ENCODE measurements at places on chromosomes 5 and 9.

GRCh38 chr5:24633715-24634325 is 11.0 kb downstream of the CDH10 start:
- DNase-seq, result peak; percentile 42

DNA sequence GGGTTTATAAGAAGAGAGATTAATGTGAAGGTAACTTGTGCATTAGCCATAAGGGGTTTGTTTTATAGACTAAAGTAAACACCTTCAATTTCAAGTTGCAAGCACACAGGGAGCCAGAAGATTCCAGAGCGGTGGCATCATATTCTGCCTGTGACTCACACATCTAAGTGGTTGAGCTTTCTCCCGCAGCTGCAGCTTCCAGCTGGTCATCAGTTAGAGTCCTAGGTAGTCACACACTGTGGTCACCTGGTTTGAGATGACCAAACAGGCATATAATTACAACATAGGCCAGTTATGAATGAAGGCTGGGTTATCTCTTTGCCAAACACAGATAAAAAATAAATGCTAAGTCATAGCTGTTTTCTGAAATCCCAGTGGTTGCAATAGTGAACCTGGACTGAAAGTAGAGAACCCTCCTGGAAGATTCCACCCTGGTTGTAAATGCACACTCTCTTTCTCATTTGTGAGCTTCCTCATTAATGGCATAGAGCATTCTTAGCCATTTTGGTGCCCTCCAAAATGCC is 171.3 kb downstream of the GDNF start:
- DNase-seq, result peak; percentile 94

DNA sequence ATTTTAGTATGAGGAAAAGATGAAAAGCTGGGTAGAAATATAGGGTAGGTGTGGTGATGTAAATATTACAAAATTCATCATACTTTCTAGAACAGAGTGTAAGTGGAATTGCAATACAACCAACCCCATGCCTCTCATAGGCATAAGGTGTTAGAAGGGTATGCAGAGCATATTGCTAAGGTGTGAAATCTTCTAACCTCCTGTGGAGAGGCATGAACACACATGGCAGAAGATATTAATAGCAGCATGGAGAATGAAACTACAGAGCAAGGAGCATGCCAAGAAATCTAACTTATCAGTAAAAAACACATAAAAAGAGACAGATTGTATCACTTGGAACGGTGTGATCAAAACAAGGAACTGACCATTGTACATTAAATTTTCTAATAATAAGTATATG is 441.5 kb downstream of the CDH18 start:
- DNase-seq, result no peak

- DNase-seq, result peak; percentile 91
These were observed 185.0 kb upstream of the ELL2 start for GRCh38 chr5:96146675-96147074.

GRCh38 chr9:13991395-13991794 is 322.5 kb downstream of the NFIB start:
- DNase-seq, result no peak

GRCh38 chr9:108477529-108478006 is 378.2 kb downstream of the ACTL7B start:
- peak; percentile 84 for DNase-seq

- peak; percentile 92 for DNase-seq
These were observed 24.8 kb downstream of the TGFBI start for GRCh38 chr5:136053336-136054141.

GRCh38 chr5:27947088-27947487 is 908.7 kb upstream of the CDH9 start:
- DNase-seq, result no peak

DNA sequence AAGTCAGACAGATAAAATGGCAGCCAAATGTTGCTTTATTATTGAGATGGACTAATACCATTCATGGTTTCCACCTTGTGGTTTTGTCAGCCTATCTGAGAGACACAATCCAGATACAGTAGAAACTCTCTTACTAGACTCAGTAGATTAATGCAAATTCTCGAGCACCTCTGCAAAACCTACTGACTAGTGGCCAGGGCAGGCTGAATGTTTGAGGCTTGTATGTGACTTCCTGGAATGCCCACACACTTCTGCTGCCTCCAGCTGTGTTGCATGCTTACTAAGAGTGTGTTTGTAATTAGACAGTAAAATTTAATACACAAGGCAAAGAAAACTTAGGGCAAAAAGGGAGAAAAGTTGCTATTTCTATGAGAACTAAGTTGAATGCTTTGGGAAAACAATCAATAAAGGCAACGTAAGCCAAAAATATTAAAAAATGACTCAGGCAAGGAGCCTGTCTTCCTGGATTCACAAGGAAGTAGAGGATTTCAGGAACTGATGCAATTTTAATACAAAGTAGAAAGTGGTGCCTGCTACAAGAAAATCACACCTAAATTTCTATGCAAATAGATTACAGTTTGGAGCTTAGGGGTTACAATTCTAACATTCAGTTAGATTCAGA is 30.2 kb upstream of the CCNG1 start:
- DNase-seq, result peak; percentile 60

DNA sequence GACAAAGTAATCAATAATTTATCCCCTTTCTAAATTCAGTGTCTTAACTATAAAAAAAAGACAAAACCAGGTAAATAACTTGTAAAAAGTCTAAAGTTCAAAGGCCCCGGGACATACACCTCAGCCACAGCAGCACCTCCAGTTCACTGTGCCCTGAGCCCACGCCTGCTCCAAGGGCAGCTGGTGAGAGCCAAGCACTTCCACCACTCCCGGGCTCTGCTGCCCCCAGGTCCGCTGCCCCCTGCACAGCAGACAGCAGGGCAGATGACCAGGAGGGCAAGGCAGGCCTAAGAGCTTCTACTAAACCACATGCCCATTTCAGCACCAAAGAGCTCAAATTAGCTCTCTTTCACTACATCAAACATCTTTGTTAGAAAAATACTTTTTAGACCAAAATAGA is 91.9 kb downstream of the CAMSAP1 start:
- DNase-seq, result no peak

- DNase-seq, result peak; percentile 33
These were observed 26.3 kb upstream of the TENT4A start for GRCh38 chr5:6686915-6687409.

DNA sequence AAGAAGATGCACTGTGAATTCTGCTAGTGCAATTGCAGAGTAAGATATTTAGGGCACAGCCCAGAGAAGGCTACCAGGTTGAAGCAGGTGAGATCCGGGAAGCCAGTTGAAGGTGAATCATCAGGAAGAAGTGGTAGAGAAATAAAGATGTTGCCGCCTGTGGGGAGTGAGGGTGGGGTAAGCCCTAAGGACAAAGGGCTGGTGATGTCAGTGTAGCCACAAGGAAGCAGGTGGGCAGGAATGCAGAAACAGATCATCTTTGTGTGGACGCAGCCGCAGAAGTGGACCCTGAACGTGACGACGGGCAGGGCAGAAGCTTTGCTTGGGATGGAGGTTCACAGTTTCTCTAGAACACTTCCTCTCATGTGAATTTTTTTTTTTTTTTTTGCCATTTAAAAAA is 164.2 kb downstream of the ACTL7B start:
- no peak for DNase-seq

- no peak for DNase-seq
These were observed 72.6 kb downstream of the ERMP1 start for GRCh38 chr9:5760338-5760737.

- DNase-seq, result no peak
These were observed 466.1 kb downstream of the PTPRD start for GRCh38 chr9:10146517-10147331.

- DNase-seq, result peak; percentile 63
These were observed 423.6 kb downstream of the IRX1 start for GRCh38 chr5:4019009-4019769.

GRCh38 chr5:9069650-9070049 is 476.2 kb downstream of the SEMA5A start:
- DNase-seq, result no peak

GRCh38 chr5:10685115-10685521 is 75.9 kb downstream of the DAP start:
- DNase-seq, result no peak

- no peak for DNase-seq
These were observed 415.4 kb upstream of the GRAMD2B start for GRCh38 chr5:126007841-126008240.

DNA sequence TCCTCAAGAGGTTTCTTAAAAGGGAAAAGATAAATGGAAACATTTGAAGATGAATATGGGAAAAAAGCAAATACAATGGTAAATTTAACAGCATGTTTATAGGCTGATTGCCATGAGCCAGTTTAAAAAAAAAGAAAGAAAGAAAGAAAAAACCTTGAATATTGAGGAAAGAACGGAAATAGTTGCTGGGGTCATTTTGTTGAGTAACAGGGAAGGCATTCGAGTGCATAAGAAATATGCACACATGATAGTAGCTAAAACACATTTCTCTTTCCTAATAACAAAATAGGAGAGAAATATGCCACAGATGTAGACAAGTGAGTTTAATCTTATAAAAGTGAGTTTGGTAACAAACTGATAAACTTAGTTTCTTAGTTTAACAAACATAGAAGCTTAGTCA is 864.6 kb upstream of the ACO1 start:
- DNase-seq, result no peak

- no peak for DNase-seq
These were observed 978 bp upstream of the BRD3OS start for GRCh38 chr9:134024214-134024792.

DNA sequence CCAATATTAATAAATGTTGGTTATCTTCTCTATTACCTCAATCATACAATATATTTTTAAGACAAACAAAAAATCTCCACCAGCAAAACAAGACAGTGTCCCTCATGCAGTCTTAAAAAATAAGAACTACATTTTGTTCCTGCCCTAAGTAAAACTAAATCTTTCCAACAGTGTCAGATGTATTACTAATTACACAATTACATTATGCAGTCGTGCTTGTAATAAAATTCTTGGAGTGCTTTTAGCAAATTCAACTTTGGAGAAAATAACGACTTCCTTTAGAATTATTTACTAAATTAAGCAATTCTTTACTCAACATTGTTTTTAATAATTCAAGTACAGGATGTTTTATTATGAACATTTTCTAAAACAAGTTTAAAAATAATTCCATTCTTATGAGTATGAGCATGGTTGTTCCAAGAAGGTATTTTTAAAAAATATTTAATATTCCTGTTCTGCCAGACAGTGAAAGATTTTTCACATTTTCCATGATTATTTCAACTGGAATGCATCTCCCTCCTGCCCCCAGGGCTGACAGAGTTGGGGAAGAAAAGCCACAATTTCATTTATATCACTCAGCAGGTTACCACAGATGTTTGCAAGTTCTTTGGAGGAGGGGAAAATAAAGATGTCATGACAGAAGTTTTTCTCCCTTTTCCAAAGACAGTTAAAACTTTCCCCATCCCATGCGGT is 137.9 kb downstream of the FAM114A2 start:
- peak; percentile 98 for DNase-seq

- no peak for DNase-seq
These were observed 122.7 kb downstream of the NMUR2 start for GRCh38 chr5:152282331-152282730.

- no peak for DNase-seq
These were observed 4.2 kb downstream of the PRR7 start for GRCh38 chr5:177450667-177451424.

DNA sequence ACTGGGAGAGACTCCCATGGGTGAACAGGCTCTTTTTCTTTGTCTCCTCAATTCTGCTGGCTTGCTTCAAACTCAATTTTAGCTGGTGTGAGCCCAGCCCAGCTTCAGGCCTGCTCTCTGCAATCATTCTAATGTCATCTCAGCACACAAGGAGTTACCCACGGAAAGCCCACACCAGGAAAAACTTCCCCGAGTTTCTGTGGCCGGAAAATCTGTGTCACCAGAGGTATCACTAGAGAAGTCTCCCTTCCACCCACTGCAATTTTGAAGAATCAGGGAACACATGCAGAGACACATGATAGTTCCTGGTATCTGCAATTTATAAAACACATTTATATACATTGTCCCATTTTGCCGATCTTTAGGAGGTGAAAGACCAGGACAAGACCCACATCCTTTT is 13.5 kb upstream of the NDFIP1 start:
- no peak for DNase-seq

- DNase-seq, result no peak
These were observed 56.0 kb upstream of the AGXT2 start for GRCh38 chr5:35103637-35104299.

DNA sequence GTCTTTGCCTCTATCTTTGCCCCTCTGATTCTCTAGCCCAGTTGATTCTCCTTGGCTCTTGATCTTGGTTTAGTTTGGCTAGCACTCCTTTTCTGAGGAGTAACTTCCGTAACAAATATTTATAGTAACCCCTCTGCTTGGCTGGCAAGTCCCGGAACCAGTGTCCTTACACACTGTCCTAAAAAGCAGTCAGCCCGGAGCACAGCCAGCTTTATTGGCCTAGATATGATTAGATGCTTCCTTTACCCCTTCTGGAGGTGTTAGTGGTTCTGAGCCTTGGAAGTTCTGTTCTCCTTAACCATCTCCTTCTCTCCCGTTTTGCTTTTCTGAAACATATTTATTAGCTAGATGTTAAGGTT is 17.0 kb upstream of the MSMP start:
- DNase-seq, result no peak

DNA sequence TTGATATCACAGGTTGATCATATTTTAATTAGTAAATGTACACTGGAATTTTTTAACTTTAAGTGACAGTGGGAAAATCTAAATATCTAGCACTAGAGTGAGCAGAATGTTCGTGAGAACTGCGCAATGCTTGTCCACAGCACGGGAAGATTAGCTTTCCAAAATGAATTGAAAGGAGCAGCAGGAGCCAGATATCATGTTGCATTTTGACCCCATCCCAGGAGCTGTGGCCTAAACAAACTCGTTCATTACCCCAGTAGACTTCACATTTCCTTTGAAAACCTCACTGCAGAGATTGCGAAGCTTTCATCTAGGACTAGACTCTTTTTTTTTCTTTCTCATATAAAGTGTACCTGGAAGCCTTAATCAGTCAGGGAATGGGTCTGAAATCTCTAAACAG is 525.8 kb downstream of the CTNND2 start:
- no peak for DNase-seq

GRCh38 chr9:85743275-85744128 is 1.7 kb upstream of the AGTPBP1 start:
- DNase-seq, result peak; percentile 82

DNA sequence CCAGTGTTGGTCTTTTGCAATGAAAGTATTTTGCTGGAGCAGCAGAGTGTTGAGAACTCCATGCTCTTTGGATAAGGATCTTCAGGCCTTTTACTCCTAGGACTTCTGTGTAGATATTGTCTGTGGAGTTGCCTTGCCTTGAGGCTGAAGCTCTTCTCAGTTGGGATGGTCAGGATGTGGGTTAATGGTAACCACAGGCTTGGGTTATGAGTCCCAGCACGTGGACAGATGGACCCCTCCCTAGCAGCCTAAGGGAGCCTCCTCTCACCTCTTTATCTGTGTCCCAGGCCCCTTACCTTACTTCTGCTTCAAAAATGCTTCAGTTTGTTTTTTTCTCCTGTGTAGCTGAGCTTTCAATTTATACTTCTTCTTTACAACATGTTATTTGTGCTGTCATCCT is 109.9 kb downstream of the MEGF10 start:
- DNase-seq, result no peak

Data from AG10803 (cell line).